Activated T-cell treated with anti-CD3 and anti-CD28 coated beads for 48 hours (primary cell): ENCODE measurements at places on chromosomes 1 and 21.

DNA sequence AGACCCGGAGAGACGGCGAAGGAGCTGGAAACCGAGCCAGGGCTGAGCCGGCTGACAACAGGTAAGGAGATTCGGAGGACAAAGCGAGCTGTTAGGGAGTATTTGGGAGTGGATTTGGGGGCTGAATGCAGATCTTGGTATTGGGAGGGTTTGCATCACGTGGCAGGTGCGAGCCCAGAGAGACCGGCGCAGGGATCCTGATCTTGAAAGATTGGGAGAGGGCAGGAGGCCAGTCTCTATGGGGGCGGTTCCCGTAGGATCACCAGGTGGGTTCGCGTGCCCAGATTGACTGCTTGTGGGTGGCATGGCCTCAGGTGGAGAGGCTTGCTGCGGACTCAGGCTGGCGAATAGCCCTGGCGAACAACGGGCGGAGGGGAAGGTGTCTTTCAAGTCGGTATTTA, 204 bp downstream of the CIART start:
- no peak for DNase-seq

GRCh38 chr1:50181027-50181663, 72.4 kb downstream of the ELAVL4 start:
- no peak for DNase-seq

GRCh38 chr1:235659186-235659771, 9.7 kb upstream of the GNG4 start:
- DNase-seq, result no peak

GRCh38 chr1:39654291-39654690, 14.8 kb upstream of the HEYL start:
- no peak for DNase-seq

DNA sequence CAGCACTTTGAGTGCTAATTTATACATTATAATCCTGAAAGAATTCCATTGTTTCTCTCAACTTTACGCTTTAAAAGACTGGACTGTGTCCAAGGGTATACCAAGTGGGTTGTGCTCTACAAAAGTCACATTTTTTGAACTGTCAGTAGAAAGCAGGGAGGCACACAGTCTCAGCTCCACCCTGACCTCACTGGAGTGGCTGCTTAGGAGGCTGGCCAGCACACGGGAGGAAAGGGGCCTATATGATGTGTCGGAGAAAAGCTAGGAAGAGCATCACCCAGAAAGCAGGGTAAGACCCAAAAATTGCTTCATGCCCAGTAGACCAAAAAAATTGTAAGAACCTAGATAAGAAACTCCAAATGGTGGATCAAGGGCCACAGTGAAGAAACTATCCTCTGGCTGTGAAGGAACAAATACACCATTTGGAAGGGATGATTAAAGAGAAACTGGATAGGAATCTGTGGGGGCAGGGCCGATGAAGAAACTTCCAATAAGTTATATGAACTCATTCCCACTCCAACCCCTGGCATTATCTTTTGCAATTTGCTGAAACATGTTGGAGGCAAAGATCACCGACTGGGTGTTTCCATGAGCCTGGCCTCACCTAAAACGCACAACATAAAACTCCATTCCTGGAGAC, 1.9 kb downstream of the S100A10 start:
- DNase-seq, result no peak

- no peak for DNase-seq
These were observed 33.5 kb downstream of the ACOT7 start for GRCh38 chr1:6360117-6360496.

DNA sequence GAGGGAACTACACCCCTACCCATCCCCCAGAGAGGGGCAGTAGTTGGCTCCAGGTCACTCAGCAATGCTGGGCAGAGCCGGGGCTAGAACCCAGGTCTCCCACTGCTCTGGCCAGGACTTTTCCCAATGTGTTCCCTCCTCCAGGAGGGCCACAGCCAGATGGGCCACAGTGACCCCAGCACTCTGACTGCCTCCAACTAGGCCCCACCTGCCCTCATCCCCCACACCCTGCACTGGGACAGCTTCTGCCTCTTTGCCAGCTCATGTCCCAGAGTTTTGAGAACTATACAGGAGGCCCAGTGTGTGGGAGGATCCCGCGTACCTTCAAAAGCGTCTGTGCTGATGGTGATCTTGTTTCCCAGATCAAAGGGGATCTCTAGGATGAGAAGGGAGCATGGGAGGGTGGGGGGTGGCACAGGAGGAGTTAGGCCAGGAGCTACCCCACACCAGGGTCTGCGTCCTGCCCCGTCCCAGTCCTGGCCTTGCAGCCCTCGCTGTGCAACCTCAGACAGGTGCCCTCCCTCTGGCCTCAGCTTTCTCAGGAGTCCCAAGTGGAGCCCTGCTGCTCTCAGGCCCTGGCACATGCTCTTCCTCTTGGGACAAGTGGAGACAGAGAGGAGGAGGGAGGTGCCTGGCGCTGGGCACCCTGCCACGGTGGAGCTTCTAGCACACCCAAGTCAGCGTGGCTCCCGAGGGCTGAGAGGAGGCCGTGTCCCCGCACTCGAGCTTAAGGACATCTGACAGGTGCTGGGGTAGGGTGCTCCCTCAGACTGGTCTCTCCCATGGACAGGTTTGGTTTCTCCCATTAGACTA, 22.0 kb downstream of the MYOM3 start:
- DNase-seq, result no peak

- no peak for DNase-seq
These were observed 526.0 kb upstream of the B3GALT2 start for GRCh38 chr1:193712392-193712791.

DNA sequence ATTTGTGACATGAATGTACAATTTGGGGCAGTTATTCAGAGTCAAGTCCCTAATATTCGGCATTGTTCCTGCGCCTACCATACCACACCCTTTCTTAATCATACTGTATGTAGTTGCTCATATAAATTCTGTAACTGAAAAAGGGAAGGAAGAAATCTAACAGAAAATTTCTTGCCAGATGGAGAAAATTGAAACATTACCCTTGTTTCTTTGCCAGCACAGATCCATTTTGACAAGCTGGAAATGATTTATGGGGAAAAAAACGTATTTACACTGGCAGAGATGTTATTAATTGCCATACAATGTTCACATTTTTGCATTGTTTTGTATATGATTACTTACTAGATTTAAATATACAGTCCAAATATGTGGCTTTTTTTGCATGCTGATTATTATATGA, 363.8 kb upstream of the PKN2 start:
- DNase-seq, result no peak
